ENCODE measurements at places on chromosomes 5 and 9.
A peak's percentile ranks its signal among the peaks of the same experiment; 100 is the strongest.

DNA sequence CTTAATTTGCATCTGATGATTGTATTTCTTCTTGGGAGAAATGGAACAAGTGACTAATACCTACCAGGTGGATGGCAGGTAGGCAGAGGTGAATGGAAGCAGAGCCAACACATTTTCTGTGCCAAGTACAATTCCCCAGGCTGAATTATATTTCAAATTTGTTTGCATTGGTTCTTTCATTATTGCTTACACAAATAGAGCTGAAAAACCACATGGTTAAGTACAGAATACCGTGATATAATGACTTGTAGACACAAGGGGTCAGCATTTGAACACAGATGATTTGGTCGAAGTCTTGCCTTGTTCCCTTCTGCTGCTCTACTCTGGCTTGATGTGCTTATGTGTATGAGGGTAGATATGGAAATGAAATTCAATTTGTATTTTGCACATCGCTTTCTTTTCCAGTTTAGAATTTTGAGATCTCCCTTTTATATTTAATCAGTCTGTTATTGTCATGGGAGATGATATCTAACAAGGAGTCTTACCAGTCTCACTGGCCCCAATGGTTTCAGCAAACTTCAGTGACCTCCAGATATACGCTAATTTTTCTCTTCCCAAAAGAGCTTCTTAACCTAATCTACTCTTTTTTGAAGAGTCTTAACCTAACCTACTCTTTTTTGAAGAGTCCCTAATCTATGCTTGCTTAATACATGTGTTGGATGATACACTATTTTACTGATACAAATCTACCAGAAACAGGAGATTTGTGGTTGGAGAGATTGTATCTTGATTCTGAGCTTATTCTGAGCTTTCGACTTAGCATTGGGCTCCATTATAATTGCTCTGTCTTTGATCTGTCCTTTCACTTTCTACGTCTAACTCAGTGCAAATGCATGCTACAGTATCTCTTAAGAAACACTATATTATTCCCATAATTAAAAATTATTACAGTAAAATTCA is 88.1 kb downstream of the PCSK1 start:
- DNase-seq: no peak

GRCh38 chr9:138013273-138013672 is 135.7 kb downstream of the CACNA1B start:
- no peak for DNase-seq

DNA sequence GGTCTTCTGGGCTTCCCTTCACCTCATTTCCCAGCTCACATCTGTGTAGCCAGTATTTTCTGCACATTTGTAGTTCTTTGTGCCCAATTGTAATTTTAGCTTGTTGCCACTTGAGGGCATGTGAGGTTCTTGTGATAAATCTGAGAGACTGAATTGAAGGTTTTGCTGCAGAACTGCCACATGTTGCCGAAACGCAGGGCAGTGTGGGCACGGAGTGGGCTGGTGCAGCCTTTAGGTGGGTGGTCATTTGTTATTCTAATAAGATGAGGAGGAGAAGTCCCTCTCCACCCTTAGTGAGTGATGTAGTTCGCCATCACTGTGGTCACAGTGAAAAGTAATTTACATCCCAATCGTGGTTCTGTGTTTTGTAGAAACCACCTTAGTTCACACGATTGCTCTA is 21.2 kb downstream of the OTULIN start:
- peak; percentile 25 for DNase-seq

DNA sequence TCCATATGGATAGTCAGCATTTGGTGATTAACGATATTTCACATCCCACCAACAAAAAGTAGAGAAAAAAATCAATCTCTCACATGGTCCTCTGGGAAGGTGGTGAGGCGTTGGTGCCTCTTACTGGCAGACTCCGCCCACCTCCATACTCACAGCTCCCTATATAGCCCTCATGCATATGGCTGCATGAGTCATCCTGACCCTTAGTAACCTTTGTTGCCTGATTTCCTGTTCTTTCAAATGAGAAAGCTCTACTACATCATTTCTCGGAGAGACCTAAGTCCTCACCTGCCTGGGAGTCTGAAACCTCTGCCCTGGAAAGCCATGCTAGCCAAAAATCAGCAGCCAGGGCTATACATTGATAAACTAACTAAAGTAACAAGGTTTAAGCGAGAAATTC is 33.3 kb upstream of the ABCA1 start:
- DNase-seq: peak; percentile 66

- no peak for DNase-seq
These were observed 133.1 kb downstream of the HSD17B3 start for GRCh38 chr9:96168882-96169281.

- no peak for DNase-seq
These were observed 239.5 kb upstream of the MAP3K1 start for GRCh38 chr5:56575821-56576220.

Data from stimulated activated CD4-positive, alpha-beta T cell treated with anti-CD3 and anti-CD28 coated beads, Interleukin-2, amount 100 ng/mL, for 4 hours (primary cell).